Cerebellum (tissue), 4 donors: ENCODE measurements at places on chromosomes 13 and 19.

GRCh38 chr13:80751854-80752253 lies 410.9 kb upstream of the SPRY2 start:
- DNase-seq = no peak

GRCh38 chr19:51271067-51271466 lies 20.2 kb downstream of the SIGLECL1 start:
- DNase-seq = peak; percentile 78

DNA sequence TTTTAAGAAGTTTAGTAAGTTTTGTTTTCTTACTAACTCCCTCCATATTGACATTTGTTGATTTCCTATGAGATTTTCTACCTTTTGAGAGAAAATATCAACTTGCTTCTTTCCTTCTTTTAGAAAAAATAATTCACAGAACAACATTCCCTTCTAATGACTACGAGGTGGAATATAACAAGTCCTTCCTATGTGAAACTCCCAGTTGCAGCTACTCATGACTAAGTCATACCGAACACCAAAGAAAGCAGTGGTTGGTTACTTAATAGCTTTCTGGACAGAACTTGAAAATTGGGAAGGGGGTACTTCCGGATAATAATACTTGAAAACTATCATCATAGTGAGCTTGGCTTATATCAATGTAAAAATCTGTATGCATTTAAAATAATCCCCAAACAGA lies 144.8 kb downstream of the DACH1 start:
- DNase-seq = no peak

- DNase-seq = no peak
Observed at GRCh38 chr19:10271543-10272086, 695 bp downstream of the ICAM1 start.

- DNase-seq = no peak
Observed at GRCh38 chr19:49355909-49356353, 6.3 kb downstream of the TEAD2 start.

- DNase-seq = no peak
Observed at GRCh38 chr19:30150626-30151025, 208.6 kb downstream of the URI1 start.

DNA sequence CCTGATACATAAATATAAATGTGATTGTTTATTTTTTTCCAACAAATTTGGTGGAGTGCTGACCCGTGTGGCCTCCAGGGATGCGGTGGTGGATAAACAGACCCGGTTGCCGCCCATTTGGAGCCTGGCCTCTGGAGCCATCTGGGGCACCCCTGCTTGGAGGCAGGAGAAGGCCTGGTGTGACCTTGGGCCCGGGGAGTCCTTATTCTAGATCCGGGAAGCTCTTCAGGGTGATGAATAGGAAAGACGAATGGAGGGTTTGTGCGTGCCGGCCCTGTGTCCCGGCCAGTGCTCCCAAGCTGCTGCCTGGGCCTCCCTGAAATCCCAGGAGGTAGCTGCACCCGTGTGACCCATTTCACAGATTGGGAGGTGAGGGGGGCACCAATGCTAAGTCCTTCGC lies 11.5 kb downstream of the PAK4 start:
- no peak for DNase-seq

DNA sequence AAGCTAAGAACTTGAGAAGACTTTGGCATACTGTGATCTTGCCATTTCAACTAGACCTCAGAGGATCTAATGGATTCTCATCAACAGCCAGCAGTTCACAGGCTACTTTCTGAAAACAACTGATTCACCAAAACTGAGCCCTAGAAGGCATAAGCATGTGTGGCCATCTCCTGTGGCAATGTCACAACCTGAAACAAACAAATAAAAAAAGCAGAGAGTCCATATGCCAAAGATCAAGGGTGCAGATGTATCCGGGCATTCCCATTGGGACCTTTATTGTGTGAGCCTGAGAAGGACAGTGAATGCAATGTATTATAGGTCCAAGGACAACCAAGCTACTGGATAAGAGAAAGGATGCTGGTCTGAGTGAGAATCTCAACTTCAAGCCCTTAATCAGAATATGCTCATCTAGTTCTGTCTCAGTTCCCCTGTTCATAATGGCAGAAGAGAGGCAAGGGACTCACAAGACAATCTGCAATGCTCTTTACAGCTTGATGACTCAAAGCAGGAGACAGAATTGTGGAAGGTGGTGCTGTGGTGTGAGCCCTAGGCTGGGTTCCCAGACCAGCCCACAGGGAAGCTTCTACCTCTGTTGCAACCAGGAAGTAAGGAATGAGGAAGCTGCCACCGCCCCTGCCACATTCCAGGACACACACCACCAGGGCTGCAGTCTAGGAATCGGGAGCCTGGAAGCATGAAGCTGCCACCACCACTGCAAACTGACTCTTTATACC lies 133.7 kb downstream of the RAP2A start:
- DNase-seq = no peak

DNA sequence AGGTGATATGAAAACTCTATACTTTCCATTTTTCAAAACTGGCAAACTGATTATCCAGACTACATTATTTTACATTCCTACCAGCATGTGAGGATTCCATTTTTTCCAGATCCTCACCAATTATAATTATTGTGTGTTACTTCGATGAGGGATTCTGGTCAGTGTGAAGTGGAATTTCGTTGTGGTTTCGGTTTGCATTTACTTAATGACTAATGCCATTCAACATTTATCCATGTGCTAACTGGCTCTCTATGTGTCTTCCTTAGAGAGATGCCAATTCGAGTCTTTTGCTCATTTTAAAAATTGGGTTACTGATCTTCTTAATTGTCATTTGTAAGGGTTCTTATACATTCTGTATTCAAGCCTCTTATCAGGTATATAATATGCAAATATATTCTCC lies 1551.3 kb upstream of the MIR17HG start:
- no peak for DNase-seq

GRCh38 chr13:79119578-79120107 lies 286.4 kb downstream of the RBM26 start:
- DNase-seq = no peak

DNA sequence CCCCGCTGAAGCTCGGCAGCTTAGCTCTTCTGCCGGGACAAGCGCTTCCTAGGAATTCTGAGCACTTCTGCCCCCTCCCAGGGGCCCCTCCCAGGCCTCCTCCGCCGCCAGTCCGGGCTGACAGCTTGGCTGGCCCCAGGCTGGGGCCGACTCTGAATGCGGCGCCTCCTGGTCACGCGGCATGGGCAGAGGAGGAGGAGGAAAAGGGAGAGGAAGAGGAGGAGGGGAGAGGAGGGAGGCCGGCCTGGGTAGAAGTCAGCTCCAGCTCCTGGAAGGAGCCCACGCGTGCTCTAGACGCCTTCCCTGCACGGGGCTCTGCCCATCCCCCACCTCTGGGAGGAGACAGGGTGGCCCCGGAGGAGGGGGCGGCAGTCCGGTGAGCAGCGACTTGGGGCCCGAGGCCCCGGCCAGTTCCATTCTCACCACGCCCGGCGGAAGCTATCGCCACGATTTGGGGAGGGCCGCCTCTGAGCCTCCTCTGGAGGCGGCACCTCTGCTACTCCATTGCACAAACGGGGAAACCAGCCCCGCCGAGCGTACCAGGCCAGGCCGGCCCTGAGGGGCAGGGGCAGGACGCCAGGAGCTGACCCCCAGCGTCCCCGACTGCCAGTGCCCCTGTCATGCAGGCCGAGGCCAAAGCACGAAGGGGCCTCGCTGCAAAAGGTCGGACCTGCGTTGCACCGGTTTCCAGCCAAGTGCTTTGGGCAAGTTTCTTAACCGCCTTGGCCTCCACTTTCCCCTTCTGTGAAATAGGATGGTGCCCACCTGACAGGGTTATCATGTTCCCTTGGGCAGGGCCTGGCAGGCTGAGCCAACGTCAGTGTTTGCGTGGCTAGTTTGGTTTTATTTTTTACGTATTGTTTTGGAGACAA lies 31.6 kb downstream of the CCNE1 start:
- no peak for DNase-seq

GRCh38 chr19:54731191-54731590 lies 6.9 kb downstream of the KIR3DL3 start:
- no peak for DNase-seq

DNA sequence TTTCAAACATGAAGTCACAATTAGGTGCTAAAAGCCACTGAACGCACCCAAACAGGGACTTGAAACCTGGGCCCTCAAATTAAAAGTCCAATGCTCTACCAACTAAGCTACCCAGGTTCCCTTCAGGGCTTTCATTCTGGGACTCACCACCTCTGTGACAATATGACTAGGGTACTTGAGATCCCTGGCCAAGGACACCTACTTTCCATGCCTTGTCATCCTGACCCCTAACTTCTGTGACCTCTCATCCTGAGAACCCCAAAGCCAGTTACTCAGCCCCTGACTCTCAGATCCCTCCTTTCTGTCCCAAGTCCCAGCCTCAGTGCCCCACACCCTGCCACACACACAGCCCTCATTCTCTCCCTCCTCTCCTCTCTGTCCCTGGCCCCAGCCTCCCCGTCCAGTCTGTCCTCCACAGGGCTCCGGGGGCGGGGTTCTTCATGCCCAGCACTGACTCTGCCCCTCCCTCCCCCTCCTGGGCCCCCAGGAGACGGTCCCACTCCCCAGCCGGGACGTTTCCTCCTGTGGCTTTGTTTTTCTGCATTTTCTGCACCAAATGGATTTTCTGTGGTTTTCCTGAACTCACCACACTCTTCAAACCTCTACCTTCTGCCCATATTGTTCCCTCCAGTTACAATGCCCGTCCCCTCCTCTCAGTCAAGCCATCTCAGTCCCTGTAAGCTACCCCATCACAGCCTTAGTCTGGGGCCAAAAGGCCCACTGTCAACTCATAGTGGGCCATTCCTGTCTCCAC lies 7.0 kb downstream of the RCN3 start:
- DNase-seq = no peak

DNA sequence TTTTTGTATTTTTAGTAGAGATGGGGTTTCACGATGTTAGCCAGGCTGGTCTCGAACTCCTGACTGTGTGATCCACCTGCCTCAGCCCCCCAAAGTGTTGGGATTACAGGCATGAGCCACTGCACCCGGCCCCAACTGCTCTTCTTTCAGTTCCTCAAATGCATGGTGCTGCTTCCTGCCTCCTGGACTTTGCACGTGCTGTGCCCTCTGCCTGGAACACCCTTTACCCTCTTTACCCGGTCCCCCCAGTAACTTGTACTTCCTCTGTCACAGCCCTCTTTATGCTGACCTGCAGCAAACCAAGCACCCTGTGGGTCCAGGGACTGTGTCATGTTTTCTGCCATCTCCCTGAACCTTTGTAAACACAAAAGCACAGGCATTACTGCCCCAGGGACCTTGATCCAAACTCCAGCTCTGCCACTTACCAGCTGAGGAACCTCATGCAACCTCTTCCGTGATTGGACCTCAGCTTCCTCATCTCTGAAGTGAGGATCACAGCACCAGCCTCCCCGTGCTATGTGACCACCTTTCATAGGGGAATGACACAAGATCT lies 3.8 kb downstream of the BLVRB start:
- no peak for DNase-seq

DNA sequence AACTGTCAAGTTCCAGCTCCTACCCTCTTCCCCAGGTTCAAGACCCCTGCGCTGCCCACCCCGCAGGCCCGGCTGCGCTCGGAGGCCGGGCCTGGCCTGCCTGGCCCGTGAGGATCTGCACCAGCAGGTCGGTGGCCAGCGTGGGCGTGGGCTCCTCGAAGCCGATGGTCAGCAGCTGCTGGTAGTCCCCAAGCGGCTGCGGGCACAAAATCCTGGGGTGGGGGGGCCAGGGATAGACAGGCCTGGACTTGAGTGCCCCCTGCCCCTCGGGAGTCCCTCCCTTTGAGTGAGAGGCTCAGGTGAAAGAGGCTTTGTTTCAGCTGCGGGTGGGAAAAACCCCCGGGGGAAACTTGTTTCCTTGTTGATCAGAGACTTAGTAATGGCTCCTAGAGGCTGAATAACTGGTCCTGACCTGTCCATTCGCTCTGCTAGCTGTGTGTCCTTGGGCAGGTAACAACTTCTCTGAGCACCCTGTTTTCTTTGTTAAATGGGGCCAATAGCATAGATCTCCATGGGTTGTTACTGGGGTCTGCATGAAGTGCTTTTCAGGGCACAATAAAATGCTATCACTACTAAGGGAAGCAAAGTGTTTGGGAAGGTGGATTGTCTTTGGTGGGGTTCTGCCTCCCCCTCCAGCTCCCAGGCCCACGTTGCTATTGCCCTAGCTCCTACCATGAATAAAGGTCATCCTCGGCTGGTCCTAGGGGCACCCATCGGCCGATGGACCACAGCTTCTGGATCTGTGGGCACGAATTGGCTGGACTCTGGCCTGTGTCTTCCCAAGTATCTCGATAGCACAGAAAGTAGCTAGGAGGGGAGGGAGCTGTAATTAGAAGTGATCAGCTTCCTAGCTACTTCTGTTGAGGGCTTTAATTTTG lies 3.5 kb downstream of the C19orf67 start:
- no peak for DNase-seq

GRCh38 chr19:31572976-31573298 lies 223.7 kb upstream of the TSHZ3 start:
- no peak for DNase-seq

GRCh38 chr13:49248622-49249002 lies 887 bp downstream of the CDADC1 start:
- peak; percentile 10 for DNase-seq

DNA sequence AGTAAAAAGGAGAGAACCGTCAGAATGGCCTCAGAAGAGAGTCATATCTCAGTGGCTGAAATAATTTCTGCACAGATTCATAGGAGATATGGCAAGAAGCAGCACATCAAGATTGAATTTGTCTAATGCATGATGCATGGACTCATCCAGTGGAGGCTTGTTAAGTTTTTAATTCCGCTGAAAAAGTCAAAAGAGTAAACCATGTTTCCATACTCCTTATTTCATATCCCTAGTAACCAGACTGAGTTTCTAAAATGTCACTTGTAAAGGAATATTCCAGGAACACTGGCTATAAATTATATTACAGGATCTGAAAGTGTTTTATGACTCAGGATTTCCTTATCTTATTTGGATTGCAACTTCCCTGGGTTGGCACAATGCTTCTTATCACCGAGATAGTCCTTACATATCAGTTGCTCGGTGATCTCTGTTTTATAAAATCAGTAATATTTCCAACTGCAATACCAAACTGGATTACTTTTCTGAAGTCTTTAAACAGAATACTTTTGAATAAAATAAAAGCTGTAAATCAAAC lies 180.2 kb upstream of the TSC22D1 start:
- DNase-seq = no peak
